ENCODE measurements at places on chromosomes 5 and 9.

DNA sequence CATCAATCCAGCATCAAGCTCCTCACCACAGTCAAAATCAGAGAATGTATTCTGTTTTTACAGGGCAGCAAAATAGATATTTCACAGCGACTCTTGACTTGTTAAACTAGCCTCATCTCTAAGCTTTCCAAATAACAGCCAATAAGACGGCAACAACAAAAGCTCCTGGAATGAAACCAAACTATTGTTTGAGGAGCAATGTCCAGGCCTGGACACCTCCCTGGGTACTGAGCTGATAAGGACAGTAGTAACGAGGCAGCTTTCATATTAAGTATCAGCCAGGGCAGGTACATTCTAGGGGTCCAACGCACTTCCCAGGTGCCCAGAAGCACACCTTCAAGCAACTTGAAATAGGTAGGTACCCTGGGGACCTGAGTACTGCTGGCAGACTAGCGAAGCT lies 260.3 kb downstream of the ENC1 start:
- DNase-seq = no peak

GRCh38 chr9:79817438-79818004 lies 245.8 kb downstream of the TLE4 start:
- no peak for DNase-seq

GRCh38 chr9:16386007-16386826 lies 484.3 kb downstream of the BNC2 start:
- DNase-seq = no peak

DNA sequence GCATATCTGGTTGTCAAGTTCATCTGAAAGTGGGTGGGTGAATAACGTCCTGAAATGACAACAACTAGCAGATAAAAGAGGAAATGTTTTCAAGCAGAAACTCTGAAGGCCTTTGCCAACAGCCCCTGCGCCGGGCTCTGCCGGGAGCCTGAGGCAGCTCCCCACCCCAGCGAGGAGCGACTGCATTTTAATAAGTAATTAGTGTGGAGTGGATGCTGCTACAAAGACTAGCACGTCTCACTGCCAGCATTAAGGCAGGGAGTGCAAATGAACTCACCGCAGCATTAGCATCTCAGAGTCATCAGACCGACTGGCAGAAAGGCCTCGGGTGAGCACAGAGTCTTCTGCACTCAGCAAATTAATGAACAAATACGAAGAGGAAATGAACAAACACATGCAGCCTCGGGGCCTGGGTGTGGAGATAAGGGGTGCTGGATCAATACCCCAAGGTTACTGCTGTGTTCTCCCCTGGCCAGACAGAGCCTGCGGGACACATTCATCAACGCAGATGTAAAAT lies 63.8 kb downstream of the VAV2 start:
- DNase-seq = no peak

DNA sequence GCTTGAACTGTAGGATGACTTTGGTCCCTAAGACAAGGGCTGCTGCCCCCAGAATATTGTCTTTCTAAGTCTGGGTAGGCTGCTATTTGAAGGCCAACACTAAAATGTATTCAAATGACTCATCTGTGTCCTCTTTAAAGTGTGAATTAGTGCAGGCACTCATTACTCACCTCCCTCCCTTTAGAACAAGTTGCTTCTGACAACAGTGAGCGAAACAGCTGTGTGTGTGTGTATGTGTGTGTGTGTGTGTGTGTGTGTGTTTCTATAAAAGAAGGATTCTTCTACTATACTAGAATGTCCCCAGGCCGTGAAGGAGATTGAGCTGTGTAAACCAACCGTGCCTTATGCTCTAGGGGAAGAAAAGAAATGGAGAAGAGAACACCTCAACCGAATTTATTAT lies 1337.2 kb downstream of the PTPRD start:
- DNase-seq = no peak

DNA sequence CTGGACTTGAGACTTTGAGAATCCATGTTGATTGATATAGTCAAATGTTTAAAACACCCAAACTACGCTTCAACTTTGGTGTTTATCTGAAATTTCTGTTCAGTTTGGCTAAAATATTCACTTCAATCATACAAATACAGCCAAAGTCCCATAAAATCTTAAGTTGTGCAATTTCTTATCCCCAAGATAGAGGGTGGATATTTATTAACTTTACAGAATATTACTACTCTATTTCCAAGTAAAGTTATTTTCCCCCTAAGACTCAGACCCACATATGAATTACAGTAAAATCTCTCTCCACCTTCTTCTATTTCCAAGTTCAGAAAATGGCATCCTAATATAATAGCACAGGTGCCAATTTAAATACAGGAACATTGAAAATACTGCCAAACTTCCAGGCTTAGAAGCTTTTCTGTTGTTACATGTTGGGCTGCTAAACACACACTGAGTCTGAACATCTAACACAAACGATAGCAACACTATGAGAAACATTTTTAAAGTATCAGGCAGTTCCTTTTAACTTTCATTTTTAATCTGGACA lies 290.3 kb downstream of the EBF1 start:
- DNase-seq = no peak

- no peak for DNase-seq
Observed at GRCh38 chr9:99905833-99906402, 536 bp upstream of the STX17 start.

DNA sequence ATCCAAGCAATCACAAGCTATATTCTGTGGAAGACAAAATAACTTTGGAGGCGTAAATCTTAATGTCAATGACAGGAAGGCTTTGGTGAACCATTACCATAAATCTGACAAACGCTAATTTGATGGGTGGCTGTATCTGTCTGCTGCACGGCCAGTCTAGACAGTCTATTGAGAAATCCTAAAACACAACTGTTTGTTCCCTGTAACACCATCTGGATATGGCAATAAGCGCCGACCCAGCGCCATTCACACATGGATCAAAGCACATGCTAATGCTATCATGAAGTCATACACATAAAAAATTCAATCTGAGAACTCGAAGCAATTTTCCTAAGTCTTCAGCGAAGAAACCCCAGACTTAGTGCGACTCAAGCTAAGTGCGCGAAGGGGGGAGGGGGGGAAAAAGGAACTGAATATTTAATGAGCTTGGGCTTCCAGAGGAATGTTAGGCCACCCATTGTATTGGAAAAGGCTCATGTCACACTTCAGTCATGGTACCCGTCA lies 95.1 kb downstream of the ARL15 start:
- no peak for DNase-seq

DNA sequence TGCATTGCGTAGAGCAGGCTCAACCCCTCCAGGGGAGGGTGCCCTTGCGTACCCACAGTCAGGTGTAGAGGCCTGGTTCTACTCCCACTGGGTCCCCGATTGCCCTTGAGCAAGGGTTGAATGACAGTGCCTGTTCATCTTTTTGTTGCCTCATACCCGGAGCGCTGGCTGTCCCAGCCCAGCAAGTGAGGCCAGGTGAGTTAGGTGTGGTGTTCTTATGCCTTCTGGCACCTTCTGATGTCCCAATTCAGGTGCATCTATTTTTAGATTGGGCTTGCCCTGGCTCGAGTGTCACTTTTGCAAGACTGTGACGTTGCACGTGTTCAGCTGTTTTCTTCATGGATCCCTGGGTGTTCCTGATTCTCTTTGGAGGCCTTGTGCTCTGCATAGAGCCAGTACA lies 257.8 kb downstream of the GOLPH3 start:
- DNase-seq = no peak

DNA sequence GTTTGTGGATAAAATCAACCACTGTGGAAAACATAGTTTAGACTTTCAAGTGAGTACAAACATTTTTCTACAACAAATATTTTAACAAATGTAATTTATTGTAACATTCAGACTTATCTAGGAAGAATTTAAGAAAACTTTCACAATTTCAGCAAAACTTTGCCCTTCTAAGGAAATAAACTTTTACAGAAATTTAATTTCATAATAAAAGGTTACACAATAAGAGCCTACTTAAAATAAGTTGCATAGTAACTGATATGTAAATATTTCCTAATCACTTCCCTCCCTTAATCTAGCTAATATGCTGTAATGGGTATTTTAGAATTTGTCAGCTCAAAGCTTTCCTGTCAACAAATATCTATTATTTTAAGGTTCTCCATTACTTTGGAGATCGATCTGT lies 1899.9 kb downstream of the MAT2B start:
- no peak for DNase-seq

All from NCI-H2107 (cell line).